ENCODE measurements at places on chromosomes 3 and 15. TPM values are rescaled to one million over a fixed set of nuclear protein-coding genes. Genes with fewer than 3 reads are reported as not detected.

DNAH1 gene
- total RNA-seq: 11.5 TPM

GRCh38 chr3:126321490-126321889 is 35.7 kb downstream of the KLF15 start:
- no peak for DNase-seq

DNA sequence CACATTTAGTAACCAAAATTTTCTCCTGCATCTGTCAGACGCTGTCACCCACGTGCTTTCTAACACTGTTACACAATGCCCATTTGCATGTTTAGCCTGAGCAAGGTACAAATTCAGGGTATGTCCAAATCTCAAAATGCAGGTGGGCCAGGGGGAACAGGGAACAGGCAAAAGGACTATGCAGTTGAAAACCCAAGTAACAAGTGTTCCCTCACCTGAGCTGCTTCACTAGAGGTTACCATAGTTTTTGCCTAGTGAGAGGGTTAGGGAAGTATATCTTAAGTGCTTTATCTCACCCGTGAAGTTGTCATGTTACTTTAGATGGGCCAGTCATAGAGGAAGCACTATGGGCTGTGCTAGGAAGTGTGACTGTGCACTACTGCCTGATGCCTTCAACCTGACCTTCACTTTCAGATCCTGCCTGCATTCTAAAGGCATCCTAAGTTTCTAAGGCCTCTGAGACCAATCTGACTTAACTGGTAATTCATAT is 6.0 kb upstream of the TMEM87A start:
- DNase-seq: no peak

- DNase-seq: no peak
Measured at GRCh38 chr3:71300951-71301393, 282.6 kb downstream of the FOXP1 start.

DNA sequence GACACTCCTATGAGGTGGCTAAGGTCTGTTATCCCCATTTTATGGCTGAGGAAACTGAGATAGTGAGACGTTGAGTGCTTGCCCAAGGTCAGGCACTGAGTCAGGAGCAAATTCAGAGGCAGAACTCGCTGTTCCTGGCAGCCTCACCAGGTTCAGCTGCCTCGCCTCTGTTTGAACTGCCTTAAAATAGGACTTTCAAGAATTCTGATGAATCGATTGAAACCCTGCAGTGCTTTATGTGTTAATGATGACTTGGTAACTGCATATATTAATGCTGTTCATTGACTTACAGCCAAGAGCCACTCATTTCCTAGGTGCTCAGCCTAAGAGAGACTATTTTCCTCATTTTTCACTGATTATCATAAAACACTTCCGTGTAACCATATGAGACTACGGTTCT is 79.5 kb upstream of the BHLHE40 start:
- DNase-seq: no peak

GRCh38 chr3:153165261-153165681 is 3.2 kb downstream of the RAP2B start:
- no peak for DNase-seq

GRCh38 chr3:152156880-152157279 is 111.8 kb upstream of the MBNL1 start:
- no peak for DNase-seq

DNA sequence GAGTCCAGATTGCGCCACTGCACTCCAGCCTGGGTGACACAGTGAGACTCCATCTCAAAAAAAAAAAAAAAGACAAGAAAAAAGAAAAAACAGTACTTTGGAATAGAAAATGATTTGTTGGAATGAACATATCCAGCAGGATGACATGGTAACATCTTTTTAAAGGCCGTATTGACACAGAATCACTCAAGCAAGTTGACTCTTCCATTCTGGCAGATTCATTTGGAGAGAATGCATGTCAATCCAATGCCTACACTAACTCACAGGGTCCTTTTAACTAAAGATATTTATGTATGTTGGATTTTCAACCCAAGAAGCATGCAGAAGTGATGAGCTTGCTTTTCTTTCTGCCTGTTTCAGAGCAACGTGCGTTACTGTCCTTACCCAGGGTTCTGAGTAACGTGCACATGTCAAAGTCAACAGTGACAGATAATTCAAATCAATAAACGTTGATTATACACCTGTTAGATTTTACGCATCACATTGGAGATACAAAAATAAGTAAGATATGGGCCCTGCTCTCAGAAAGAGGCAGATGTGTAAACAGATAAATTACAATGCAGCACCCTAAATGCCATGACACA is 77.1 kb upstream of the FNDC3B start:
- DNase-seq: no peak

GRCh38 chr15:76024021-76024768 is 12.0 kb upstream of the NRG4 start:
- DNase-seq: no peak

DNA sequence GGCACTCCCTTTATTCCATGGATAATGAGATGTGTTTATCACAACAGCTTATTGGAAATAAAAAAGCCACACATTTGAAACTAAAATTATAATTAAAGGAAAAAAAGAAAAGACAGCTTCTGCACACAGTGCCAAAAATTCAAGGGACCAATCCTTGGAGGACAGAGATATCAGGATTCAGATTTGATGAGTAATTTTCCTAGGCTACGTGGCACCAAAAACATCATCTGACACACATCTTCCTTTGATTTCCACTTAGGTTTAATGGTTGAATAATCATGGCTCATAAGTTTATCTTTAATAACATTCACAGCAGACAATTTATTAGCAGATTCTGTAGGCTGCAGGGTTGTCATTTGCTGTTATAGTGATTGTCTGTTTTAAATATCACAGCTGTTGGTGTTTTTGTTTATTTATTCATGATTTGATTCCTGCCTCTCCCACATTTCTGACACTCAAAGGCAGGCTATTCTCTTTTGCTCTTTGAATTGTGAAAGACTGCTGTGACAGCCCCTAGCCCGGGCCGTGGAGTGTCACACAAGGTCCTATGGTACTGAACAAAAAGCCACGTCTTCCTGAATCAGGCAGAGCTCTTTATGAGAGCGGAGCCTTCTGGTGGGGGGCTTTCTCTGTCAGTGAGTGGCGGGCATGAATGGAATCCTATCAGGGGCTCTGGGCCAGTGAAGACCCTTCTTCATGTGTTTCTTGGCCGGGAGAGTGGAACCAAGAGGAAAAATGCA is 708.5 kb downstream of the SQOR start:
- DNase-seq: no peak

GRCh38 chr3:159840703-159841299 is 147.8 kb upstream of the IL12A start:
- no peak for DNase-seq
